NCI-H1048 (cell line): ENCODE measurements at places on chromosomes 3 and 15.

DNA sequence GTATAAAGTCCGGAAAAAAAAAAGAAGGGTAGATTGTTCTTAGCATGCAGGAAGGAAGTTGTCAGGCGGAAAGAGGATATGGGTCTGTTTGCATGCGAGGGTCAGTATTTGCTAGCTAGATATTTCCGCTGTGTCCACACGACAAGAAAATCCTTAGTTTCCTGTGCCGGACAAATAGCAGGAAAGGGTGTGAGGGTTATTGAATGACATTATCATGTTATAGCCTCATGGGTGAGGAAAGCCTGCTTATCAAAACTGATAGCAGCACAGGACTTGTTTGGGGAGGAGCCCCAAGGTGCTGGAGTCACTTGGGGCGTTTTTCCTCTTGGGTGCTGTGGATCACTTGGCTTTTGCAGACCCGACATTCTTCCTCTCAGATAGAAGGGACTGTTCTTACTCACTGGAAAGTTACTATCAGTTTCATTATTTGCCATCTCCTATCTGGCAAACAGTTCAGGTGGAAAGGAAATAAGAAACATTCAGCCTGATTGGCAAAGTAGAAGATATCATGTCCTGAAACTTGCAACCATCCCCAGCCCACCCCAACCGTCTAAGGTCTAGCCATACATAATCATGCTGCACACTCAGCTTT, 127.2 kb upstream of the DPH6 start:
- DNase-seq: no peak

- no peak for DNase-seq
Measured at GRCh38 chr3:115436767-115437301, 186.5 kb upstream of the GAP43 start.

DNA sequence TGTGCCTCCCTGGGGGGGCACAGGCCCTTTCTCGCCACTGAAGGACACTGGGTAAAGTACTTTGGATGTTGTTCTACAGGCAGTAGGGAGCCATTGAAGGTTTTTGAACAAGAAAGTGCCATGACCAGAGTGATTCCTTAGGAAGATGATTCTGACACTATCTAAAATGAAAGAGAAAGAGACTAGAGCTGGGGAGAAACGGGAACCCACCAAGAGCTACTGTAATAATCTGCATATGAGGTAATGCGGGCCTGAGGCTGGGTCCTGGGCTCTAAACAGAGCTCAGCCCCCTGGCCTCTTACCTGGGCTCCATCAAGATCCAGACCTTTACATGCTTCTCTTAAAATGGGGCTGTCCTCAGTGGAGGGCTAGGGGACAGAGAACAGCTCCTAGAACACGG, 24.9 kb downstream of the GRK7 start:
- DNase-seq: no peak

DNA sequence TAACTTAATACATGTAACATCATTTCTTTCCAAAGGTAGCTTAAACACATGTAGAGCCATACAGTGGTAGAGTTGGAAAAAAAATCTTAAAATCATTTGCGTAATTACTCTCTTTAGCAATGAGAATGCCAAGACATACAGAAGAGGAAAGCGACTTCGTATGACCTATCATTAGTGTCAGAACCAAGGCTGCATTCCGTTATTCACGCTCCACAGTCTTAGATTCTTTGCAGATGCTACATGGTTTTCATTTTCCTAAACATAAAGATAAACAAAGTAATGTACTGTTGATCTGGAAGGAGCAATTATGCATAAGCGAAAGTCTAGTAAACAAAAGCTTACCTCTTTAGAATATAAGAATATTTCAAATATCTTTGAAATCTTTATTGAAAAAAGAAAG, 410.3 kb upstream of the TPRG1 start:
- DNase-seq: no peak

DNA sequence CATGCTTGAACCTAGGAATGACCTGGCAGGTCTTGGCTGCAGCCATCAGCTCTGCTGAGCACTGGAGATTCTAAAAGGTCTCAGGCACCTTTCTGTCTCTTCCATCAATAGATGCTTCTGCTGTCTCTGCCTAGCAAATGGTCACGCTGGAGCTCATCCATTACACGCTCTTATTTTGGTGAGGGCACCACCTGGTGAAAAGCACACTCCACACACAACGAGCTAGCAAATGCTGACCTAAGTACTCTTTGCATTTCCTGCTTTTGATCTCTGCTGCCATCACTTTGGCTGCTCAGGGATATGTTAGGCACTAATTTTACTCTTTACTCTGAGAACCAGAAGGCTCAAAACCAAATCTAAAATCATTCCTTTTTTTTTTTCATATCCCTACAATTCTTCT, 91.3 kb downstream of the RAB11A start:
- no peak for DNase-seq

DNA sequence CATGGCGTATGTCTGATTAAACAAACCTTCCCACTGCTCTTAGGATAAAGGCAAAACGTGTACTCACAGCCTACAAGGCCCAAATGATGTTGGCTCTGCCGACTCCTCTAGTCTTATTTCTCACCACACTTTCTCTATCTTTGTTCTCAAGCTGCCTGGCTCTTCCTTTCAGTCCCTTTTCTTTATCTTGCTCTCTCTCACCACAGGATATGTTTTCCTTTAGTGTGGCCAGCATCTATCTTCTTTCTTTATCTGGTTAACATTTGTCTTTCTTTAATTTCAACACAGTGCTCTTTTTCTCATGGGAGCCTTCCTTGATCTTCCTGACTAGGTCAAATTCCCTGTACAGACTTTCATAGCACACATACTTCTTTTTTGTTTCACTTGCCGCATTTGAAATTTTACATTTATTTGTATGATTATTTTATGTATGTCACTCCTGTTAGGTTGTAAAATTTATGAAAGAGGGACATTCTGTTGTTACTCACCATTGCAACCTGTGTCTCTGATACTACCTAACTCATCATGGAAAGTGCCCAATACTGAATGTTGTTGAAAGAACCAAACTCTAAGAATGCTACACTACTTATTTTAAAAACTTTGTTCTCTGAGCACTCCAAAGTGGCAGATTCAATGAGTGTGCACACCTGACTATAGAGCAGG, 328.9 kb upstream of the CBLB start:
- DNase-seq: no peak

DNA sequence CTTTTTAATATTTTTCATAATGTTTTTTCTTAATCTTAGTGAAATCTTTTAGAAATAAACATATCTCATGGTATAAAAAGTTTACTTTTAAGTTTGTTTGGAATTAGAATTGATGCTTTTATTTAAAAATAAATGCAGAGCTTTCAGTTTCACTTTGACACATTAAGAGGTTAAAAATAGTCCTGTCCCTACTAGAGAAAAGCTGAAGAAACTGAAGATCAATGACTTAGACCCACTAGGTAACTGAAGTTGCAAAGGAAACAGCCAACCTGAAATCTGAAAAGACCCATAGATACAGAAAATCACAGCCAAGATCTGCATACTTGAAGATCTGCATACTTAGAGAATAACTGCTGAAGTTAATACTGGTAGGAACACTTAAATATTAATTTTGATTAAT, 237.6 kb downstream of the RAP2B start:
- DNase-seq: no peak

GRCh38 chr3:153287017-153287416, 125.0 kb downstream of the RAP2B start:
- DNase-seq: no peak

GRCh38 chr3:158953131-158953530, 151.3 kb downstream of the MFSD1 start:
- no peak for DNase-seq

GRCh38 chr15:76674883-76675282, 230.3 kb downstream of the SCAPER start:
- DNase-seq: no peak

DNA sequence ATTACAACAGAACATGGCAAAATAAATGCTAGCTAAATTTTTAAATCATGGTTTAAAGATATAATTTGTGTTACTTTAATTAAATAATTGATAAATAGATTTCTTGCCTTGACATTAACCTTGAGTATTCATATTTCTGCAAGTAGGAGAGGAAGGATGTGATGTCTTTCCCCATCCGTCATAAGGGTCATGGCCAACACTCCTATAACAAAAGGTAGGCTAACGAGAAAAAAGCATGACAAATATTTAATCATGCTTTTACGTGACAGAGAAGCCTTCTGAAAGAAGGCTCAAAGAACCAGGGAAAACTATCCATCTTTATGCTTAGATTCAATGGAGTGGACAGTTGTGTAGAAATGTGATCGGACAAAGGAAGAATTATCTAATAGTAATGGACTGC, 135.2 kb downstream of the SERPINI1 start:
- DNase-seq: no peak

DNA sequence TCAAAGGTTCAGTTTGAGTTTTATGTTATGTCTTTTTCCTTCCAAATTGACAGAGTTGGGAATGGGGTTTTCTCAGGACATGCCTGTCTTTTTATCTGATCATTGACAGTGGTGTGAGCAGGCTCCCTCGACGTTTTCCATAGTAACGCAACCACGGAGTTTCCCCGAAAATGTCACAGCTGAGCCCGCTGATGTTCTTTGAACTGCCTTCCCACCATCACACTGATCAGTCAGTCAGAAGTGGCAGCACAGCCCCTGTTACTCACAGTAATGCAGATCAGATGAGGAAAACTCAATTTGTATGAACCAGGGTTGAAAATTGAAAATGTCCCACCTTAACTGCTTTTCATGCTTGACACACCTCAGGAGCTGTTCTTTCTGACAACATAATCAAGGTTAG, 210.4 kb downstream of the NECTIN3 start:
- DNase-seq: no peak

GRCh38 chr15:27695726-27696125, 403.4 kb downstream of the OCA2 start:
- DNase-seq: no peak

- DNase-seq: no peak
Measured at GRCh38 chr15:90345857-90346256, 6.2 kb upstream of the ZNF774 start.

DNA sequence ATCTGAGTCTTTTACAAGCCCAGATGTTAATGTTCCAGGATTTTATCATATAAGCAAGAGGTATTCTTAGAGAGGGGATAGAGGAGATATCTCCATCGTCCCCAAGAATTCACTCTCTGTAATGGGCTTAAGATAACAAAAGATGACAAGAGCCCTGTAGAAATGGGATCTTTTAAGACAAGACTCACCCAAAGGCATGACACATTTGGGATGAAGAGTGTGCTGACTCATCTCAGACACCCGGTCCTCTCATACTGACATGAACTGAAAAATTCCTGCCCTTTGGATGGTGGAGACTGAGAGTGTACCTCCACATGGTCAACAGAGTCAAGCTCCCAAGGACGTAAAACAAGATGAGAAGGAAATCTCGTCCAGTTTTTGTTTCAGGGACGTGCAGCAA, 11.0 kb downstream of the LEKR1 start:
- no peak for DNase-seq

DNA sequence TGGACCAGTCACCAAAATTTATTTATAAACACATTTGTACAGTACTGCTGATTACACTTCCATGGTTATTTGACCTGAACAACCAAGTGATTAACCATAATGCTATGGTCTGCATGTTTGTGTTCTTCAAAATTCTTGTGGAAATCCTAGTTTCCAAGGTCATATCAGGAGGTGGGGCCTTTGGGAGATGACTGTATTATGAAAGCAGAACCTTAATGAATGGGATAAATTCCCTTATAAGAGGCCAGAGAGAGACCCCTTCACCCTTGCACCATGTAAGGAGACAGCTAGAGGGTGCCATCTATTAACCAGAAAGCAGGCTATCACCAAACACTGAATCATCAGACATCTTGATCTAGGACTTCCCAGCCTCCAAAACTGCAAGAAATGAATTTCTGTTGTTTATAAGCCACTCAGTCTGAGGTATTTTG, 1.9 kb downstream of the SCAPER start:
- DNase-seq: no peak

DNA sequence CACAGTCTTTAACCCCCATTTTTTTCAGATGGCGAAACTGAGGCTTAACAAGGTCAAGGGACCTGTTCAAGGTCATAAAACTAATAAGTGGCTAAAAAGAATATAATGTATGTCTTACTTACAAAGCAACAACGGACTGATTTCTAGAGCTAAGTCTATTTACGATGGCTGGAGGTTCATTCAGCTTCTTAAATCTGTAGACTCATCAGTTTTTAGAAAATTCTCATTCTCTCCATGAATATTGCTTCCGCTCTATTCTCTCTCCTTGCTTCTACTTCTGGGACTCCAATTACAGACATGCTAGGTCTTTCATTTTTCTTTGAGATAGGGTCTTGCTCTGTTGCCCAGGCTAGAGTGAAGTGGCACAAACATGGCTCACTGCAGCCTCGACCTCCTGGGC, 68.9 kb downstream of the WHAMM start:
- DNase-seq: no peak

- no peak for DNase-seq
Measured at GRCh38 chr3:150352931-150353330, 55.2 kb upstream of the TSC22D2 start.

- no peak for DNase-seq
Measured at GRCh38 chr3:144496141-144496835, 524.7 kb downstream of the DIPK2A start.

- DNase-seq: peak; percentile 5
Measured at GRCh38 chr3:170809007-170809974, 60.7 kb downstream of the RPL22L1 start.

DNA sequence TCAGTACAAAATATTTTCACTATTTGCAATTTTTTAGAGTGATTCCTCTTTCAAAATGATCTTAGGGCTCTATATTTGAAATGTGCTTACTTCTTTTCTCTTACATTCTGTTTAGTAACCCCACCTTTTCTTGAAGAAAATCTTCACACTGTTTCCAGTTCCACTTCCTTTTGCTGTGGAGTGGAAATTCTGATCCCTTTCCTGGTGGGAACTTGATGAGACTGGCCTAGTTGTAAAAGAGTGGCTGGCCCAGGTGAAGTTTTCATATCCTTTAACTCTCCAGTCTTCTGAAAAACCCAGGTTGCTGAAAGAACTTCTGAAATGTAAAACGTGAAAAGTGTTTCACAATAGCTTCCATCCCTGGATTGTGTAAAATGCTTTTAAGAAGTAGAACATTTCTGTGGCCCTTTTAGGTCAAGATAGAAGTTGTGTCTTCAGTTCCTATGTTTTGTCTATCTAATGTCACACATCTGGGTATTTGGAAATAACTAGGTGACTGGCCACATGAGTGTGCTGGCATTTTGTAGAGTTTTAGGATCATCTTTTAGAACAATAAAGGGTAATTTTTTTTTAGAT, 84.8 kb upstream of the LRIG1 start:
- DNase-seq: no peak

- DNase-seq: no peak
Measured at GRCh38 chr3:115688418-115688817, 65.1 kb downstream of the GAP43 start.

DNA sequence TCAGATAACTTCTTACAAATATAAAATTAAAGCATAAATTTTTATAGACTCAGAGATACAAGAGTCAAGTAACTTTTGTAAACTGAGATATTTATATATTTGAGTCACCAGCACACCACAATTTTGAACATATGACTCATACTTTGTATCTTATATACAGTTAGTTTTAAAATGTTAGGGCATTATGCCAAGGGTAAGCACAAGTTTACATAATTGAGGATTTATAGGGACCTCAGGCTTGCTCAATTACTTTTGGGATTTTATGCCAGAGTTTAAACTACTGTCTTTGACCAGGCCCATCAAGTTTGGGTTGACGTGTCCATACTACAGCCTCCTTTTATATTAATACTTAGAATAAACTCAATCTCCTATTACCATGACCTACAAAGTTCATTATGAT, 7.4 kb upstream of the FGF7 start:
- DNase-seq: no peak
